ENCODE measurements at places on chromosomes 5 and 9.

- no peak for DNase-seq
Observed at GRCh38 chr9:6382681-6383080, 30.3 kb upstream of the UHRF2 start.

GRCh38 chr9:113955076-113955752 lies 79.1 kb downstream of the ZNF618 start:
- DNase-seq, result no peak

- DNase-seq, result no peak
Observed at GRCh38 chr5:78624011-78624541, 24.5 kb downstream of the LHFPL2 start.

- no peak for DNase-seq
Observed at GRCh38 chr9:14301583-14302021, 12.3 kb downstream of the NFIB start.

DNA sequence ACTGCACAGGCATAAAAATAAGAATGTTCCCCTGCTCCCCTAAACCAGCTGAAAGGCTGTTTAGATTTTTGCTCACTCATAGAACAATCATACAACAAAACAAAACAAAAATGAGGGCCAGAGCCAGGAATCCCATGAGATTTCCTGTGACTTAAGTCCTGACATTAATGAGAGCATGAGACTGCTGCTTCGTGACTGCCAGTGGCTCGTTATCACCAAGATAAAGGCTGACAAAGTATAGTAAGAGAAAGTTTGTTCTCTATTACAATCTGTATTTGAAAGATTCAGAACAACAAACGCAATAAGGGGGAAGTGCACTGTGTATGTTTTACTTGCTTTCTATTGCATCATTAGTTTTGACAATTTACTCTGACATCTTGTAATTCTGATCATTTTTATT lies 837.1 kb upstream of the C9orf72 start:
- DNase-seq, result no peak

DNA sequence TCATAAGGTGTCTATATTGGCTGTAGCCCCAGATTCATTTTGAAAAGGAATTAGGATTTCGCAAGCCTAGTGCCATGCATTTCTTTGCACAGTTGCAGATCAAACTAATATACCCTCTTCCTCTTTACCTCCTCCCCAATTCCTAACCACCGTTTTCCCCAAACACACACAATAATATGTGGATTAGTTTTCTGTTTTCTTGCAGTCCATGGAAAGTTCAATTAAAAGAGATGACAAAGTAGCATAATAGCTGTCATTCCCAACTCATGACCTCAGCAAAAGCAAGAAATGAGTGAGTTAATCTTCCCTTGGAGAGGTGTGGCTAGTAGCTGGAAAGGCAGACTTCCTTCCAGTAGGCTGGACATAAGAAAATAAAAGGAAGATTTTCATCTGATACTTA lies 349.1 kb downstream of the TMEM232 start:
- DNase-seq, result no peak

DNA sequence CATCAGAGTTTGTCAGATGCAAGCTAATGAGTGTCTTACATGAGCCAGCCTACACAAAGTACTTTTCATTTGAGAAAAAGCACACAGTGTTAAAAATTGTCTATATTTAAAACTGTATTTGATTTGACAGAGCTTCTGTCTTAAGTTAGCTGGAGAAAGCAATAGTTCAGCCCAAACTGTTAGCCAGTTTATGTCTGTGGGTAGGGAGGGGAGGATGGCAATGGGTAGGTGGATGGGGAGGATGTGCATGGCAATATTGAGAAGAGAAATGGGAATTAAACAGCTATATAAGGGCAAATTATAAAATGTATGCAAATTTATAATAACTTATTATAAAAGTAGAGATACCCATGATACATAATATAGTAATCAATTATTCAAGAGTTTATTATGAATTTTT lies 31.3 kb downstream of the CDH9 start:
- DNase-seq, result no peak

- peak; percentile 29 for DNase-seq
Observed at GRCh38 chr9:19456996-19457692, 48.3 kb downstream of the ACER2 start.

DNA sequence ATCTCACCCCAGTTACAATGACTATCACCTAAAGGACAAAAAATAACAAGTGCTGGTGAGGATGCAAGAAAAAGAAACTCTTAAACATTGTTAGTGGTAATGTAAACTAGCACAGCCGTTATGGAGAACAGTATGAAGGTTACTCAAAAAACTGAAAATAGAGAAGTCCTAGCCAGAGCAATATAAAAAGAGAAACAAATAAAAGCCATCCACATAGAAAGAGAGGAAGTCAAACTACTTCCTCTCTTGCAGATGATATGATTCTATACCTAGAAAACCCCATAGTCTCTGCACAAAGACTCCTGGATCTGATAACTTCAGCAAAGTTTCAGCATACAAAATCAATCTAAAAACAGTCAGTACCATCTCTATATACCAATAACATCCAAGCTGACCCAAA lies 221.5 kb upstream of the FAM174A start:
- DNase-seq, result no peak

- DNase-seq, result no peak
Observed at GRCh38 chr9:71472400-71472799, 295.9 kb downstream of the CEMIP2 start.

GRCh38 chr9:131627648-131628458 lies 82.5 kb downstream of the PRRT1B start:
- DNase-seq, result peak; percentile 97

- DNase-seq, result no peak
Observed at GRCh38 chr9:93592008-93592642, 15.7 kb downstream of the PHF2 start.

DNA sequence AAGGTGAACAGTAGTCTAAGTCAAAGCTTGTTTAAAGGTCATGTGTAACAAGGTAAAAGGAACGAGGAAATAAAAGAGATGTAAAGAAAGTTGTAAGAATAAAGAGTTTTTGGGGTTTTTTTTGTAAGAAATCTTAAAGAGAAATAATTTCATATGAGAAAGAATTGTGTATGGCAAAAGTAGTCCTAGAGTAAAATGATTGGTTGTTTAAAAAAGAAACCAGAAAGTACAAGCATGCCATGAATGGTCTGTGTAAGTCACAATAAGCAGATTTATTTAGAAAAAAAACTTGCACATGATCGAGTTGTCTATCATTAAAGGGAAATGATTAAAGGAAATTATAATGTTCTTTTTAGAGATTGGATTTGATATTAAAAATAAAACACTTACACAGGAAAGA lies 172.6 kb upstream of the TUSC1 start:
- no peak for DNase-seq

GRCh38 chr5:141484641-141485311 lies at the start of gene PCDHGC4:
Gene PCDHGC4 (plus strand): TSS chr5:141485030. CDS start chr5:141485174, 144 bp downstream.
- peak; percentile 15 for DNase-seq

DNA sequence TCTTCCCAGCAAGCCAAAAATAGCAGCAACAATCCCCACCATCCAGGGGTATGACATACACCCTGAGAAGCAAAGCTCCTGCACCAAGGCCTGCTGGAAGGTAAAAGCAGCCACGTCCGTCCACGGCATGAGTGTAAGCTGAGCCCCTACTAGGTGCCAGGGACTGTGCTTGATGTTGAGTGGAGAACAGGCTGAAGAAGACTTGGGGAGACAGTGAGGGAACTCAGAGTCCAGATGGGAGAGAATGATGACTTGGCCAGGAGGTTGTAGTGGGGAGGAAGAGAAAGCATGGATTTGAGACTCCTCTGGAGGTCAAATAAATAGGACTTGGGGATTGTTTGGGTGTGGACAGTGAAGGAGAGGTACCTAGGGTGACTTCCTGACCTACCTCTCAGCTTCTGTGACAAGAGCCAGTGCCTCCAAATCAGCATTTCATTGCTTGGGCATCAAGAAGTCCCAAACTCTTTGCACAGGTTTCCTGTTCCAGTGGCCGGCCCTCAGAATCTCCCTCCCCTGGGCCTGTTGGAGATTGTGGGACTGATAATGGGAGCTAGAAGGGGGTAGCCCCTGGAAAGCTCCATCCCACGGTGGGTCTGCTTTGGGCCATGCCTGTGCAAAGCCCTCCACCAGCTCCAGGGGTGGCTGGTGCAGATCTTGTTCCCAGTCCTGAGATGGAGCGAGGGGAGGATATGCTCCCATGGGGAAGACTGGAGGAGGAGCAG lies 58.3 kb upstream of the ADAMTS2 start:
- no peak for DNase-seq

- no peak for DNase-seq
Observed at GRCh38 chr9:101029315-101030085, 973 bp downstream of the PLPPR1 start.
